ENCODE measurements at places on chromosomes 5 and 9. TPM values are rescaled to one million over a fixed set of nuclear protein-coding genes. Genes with fewer than 3 reads are reported as not detected.

DNA sequence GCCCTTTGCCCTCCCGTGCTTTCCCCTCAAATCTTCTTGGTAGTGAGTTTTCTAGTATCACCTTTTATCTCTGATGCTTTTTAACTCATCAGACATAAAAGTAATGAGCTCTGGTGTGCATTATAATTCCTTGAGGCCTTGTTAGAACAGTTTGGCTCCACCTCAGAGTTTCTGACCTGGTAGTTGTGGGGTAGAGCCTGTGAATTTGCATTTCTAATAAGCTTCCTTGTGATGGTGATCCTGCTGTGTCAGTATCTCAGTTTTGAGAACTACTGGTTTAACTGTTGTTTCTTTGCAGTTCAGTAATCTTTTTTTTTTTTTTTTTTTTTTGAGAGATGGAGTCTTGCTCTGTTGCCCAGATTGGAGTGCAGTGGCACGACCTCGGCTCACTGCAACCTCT lies 31.1 kb downstream of the UBE2D2 start:
- DNase-seq, result no peak

Gene NR2F1
- 55.4 TPM for total RNA-seq

GRCh38 chr5:150121448-150122157 lies 34.0 kb downstream of the PDGFRB start:
- no peak for DNase-seq

Gene PCDHA13
- total RNA-seq, result 0.10 TPM

Gene TMC1
- total RNA-seq, result 0.82 TPM

GRCh38 chr5:133870661-133871060 lies 97.8 kb downstream of the C5orf15 start:
- DNase-seq, result no peak

GRCh38 chr9:81375187-81376100 lies 313.9 kb downstream of the TLE1 start:
- no peak for DNase-seq

DNA sequence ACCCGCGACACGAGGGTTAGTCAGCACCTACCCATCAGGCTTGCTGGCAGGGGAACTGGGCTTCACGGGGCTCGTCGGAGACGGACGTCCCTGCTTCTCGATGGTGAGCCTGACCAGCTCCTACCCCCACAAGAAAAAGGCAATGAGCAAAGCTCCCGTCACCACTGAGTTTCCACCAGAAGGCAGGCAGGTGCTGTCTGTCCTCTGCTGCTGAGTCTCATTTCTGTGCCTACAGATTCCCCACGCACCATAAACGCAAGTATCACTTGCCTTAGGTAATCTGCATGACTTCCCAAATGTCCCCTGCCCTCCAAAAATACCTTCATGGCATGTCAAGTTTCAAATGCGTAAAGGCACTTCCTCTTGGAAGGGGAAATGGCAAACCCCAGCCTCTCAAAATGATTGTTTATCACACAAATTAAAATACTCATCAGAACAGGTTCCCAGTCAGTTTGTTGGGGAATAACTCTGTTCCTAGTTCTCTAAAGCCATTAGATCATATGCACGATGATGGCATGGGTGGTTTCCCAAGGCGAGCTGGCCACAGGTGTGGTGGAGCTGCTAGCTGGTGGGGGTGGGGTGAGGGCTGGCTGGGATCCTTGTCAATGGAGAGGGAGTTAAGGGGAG lies 85.0 kb downstream of the PRRT1B start:
- no peak for DNase-seq
